ENCODE measurements at places on chromosomes 1 and 21. TPM values are rescaled to one million over a fixed set of nuclear protein-coding genes. Genes with fewer than 3 reads are reported as not detected.

ZNF691 gene
- 2.6 TPM for total RNA-seq

HSD11B1 gene
- 1.2 TPM for total RNA-seq

LRRC39 gene
- 0.97 TPM for total RNA-seq

S1PR1 gene
- 157 TPM for total RNA-seq

PLA2G4A gene
- total RNA-seq: 0.35 TPM

DNA sequence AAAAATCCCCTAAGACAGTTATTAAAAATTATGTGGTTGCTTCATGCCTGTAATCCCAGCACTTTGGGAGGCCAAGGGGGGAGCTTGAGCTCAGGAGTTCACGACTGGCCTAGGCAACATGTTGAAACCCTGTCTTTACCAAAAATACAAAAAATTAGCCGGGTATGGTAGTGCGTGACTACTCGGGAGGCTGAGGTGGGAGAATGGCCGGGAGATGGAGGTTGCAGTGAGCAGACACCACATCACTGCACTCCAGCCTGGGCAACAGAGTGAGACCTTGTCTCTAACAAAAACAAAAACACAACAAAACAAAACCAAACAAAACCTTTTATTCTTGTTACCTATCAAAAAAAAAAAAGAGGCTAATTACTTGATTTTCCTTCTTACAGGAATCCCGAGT lies 2.1 kb downstream of the ELK4 start:
- no peak for DNase-seq
- peaks cover 3% of the 10 kb centered on the region for H3K36me3 ChIP-seq

DNA sequence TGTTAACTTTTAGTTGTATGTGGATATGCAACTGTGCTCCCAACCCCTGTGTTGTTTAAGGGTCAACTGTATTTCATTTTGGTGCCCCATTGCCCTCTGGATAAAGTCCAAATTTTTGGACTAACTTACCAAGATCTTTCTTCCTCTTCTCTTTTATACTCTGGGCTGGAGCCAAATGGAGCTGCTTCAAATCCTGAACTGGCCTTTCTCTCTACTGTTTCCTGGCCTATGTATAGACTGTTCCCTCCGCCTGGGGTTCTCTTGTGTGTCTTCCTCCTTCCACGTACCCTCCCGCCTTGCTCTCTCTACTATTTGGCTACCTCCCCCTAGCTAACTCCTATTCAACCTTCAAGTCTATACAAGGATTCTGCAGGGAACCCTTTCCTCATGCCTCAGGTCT lies 8.4 kb upstream of the CDC14A start:
- DNase-seq: no peak
- H3K4me3 ChIP-seq: no peak overlapping the region
- H3K4me1 ChIP-seq: peaks cover 2% of the 10 kb centered on the region
- peaks cover 2% of the 10 kb centered on the region for H3K36me3 ChIP-seq

GRCh38 chr1:30778154-30778978 lies 20.8 kb upstream of the LAPTM5 start:
- peaks cover 19% of the 10 kb centered on the region for H3K4me1 ChIP-seq
- no peaks in the 10 kb centered on the region for H3K36me3 ChIP-seq
- H3K27me3 ChIP-seq: no peaks in the 10 kb centered on the region
- H3K27ac ChIP-seq: peak overlapping the region; percentile 81

DNA sequence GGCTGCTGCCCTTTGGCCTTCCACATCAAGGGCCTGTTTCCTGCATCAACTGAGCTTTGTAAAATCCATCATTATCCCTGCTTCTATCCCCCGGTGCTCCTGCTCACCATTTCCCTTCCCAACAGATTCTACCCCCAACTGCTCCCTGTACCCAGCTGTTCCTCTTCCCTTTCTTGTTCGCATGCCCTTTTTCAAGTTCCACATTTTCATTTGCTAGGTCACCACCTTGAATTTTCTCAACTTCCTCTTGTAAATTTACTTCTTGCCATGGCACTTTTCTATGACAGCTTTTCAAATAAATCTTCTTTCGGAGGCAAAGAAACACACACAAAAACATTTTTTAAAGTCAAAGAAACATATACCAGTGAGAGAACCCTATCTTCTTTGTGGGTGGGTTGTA lies 330.5 kb upstream of the ADGRL2 start:
- no peak for DNase-seq
- no peak overlapping the region for H3K4me3 ChIP-seq
- H3K4me1 ChIP-seq: no peaks in the 10 kb centered on the region
- H3K27me3 ChIP-seq: no peaks in the 10 kb centered on the region

DNA sequence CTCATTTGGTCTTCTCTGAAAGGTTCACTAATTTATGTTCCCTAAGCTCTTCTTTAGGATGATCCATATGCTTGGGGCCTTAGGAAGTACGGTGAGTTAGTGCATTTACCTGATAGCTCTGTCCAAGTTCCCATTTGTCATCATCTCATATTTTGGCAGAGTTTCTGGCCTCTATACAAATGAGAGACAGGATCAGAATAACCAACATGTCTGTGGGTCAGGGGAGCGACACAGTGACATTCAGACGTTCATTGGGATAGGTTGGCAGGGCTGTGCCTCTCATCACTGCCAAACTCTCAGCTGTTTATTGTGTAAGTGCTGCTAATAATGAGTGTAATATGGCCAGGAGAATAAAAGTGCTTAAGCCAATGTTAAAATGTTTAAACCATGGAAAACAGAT lies 561.1 kb upstream of the ZRANB2 start:
- H3K4me3 ChIP-seq: no peak overlapping the region
- no peaks in the 10 kb centered on the region for H3K36me3 ChIP-seq
- H3K27ac ChIP-seq: no peak overlapping the region
- no peaks in the 10 kb centered on the region for H3K27me3 ChIP-seq
- no peaks in the 10 kb centered on the region for H3K4me1 ChIP-seq
- no peak for DNase-seq

DNA sequence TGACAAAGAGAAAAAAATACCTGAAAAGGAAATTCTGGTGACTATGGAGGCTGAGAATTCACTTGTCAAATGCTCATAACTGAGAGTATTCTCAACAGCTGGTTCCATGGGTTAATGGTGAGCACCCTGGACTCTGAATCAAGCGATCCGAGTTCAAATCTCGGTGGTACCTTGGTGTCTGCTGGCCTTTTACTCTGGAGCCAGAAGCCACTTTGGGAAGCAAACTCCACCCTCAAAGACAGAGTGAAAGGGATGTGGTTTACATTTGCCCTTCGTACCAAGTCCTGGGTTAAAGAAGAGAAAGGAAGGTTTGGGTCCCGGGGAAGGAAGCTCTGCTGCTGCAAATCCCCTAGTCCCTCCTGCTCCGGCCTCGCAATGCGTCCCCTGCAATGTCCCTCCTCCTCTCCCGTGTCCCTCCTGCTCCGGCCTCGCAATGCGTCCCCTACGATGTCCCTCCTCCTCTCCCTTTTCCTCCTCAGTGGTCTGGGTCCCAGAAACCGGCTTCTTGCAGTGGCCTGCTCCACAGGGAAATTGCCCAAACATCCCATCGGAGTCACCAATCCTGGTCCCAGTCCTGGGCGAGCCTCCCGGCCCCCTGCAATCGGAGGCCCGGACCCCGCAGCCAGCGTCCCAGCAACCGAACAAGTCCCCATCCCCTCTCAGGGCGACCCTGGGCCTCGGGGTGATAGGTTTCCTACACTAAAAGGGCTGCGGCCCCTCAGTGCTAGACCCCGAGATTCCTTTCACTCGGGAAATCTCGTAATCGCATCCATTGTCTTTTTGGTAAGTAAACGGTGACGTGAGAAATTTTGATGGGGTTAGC lies 129.4 kb downstream of the PPIAL4G start:
- H3K4me3 ChIP-seq: no peak overlapping the region
- peaks cover 4% of the 10 kb centered on the region for H3K4me1 ChIP-seq
- H3K36me3 ChIP-seq: peaks cover 3% of the 10 kb centered on the region
- peaks cover 99% of the 10 kb centered on the region for H3K27me3 ChIP-seq

DNA sequence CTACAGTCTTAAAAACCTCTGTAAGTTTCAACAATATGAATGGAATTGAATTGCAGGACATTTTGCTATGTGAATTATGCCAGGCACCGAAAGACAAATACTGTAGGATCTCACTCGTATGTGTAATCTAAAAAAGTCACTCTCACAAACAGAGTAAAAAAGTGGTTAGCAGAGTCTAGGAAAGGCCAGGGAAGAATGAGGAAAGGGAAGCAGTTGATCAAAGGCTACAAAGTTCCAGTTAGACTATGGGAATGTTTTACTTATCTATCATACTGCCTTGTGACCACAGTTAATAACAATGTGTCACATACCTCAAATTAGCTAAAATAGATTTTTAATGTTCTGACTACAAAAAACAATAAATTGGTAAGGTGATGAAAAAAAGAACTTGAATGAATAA lies 565.4 kb upstream of the BRINP3 start:
- no peaks in the 10 kb centered on the region for H3K36me3 ChIP-seq
- no peak overlapping the region for H3K4me3 ChIP-seq
- H3K27ac ChIP-seq: no peak overlapping the region
- H3K4me1 ChIP-seq: no peaks in the 10 kb centered on the region
- DNase-seq: no peak
- H3K27me3 ChIP-seq: no peaks in the 10 kb centered on the region

DNA sequence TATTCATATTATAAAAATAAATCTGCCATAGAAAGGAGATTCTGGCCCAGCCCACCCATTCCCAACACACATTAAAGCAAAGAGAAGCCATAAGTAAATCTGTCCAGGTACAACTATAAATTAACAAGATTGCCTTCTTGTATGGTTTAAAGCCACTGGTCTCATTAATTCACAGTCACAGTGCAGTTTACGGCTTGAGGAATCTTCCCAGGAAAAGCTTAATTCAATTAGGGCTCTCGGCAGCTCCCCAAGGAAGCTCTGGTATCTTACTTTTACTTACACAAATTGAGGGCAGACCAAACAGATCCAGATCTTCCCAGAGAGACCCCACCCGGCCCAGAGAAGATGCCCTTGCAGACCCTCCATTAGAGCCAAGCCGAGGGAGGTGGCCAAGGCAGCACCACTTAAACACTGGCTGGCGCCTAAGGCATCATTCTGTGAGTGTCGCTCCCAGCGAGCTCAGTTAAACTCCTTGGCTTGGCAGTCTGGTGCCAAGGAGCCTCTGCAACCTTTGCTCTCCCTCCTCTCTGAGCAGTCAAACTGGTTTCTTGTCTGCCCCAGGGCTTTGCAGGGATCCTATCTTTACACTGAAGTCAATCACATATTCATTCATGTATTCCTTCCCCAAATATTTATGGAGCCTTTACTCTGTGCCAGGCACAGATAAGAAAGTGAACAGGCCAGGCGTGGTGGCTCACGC lies 10.7 kb downstream of the SLC9A1 start:
- DNase-seq: no peak
- peaks cover 2% of the 10 kb centered on the region for H3K36me3 ChIP-seq
- no peak overlapping the region for H3K27ac ChIP-seq
- no peaks in the 10 kb centered on the region for H3K27me3 ChIP-seq
- no peak overlapping the region for H3K4me3 ChIP-seq

- peaks cover under 1% of the 10 kb centered on the region for H3K36me3 ChIP-seq
- H3K4me1 ChIP-seq: peaks cover 17% of the 10 kb centered on the region
- no peaks in the 10 kb centered on the region for H3K27me3 ChIP-seq
- no peak overlapping the region for H3K4me3 ChIP-seq
- H3K27ac ChIP-seq: no peak overlapping the region
- DNase-seq: no peak
These were observed 29.8 kb downstream of the ANKRD13C start for GRCh38 chr1:70324683-70325082.
